Foreskin melanocyte (primary cell): ENCODE measurements at places on chromosomes 6 and 20.

GRCh38 chr6:130385064-130385695 lies 19.4 kb downstream of the TMEM200A start:
- DNase-seq: no peak

DNA sequence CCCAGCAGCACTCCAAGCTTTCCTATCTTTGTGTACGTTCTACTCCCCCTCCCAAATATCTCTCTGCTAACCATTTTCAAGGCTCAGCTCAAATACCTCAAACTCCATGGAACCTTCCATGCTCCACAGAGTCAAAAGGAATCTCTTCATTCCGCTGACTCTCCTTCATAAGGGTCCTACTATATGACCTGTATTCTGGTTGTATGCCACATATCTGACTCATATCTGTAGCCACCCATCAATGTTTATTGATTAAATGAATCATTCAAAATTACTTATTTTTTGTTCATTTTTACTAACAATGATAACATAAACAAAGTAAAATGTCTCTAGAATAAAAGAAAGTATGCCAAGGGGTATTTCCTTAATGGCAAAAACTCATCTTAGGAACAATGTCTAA lies 123.2 kb downstream of the ARHGAP18 start:
- DNase-seq: no peak

- no peak for DNase-seq
These were observed 59.3 kb downstream of the GRM4 start for GRCh38 chr6:34086558-34086957.

GRCh38 chr6:65790666-65791065 lies 83.6 kb upstream of the EYS start:
- no peak for DNase-seq

GRCh38 chr6:152004036-152004566 lies 196.6 kb downstream of the ESR1 start:
- DNase-seq: peak; percentile 86

DNA sequence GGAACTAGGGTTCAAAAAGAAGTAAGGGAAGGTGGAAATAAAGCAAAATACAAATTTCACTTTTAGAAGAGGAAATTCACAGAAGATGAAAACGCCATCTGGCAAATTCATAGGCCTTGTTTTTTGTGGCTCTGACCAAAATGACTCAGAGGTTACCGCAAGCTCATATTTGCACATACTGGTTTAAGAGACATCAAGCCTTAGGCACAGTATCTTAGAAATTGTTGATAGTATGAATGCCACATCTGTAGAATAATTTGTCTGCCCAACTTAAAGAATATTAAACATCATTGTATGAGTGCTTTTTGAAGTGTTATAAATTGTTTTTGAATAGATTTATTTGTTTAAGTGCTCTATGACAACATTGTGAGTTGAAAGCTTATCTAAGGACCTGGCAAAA lies 10.6 kb downstream of the TAAR1 start:
- DNase-seq: peak; percentile 94

DNA sequence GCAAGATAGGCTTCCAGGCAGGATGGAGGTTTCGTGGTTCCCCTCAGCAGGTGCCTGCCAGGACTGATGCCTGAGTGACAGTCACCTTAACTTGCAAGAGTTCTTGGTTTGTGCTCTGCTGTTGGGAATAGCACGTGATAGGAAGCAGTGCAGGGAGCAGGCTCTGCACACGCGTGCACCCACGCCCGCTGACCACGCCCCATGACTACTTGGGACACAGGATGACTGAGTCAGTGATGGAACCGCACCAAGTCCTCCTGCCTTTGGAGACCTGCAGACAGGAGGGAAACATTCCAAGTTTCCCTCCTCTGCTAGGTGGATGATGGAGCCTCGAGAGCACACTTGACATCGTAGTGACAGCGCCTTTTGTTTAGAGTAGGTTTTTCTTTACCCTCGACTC lies 164.2 kb downstream of the DTNBP1 start:
- no peak for DNase-seq

- DNase-seq: no peak
These were observed 53.9 kb downstream of the PREX1 start for GRCh38 chr20:48773837-48774418.

GRCh38 chr20:47887064-47887463 lies 101.8 kb upstream of the SULF2 start:
- no peak for DNase-seq

- no peak for DNase-seq
These were observed 211.2 kb downstream of the C6orf118 start for GRCh38 chr6:165098165-165098564.

GRCh38 chr20:8401556-8401955 lies 269.5 kb downstream of the PLCB1 start:
- DNase-seq: no peak

DNA sequence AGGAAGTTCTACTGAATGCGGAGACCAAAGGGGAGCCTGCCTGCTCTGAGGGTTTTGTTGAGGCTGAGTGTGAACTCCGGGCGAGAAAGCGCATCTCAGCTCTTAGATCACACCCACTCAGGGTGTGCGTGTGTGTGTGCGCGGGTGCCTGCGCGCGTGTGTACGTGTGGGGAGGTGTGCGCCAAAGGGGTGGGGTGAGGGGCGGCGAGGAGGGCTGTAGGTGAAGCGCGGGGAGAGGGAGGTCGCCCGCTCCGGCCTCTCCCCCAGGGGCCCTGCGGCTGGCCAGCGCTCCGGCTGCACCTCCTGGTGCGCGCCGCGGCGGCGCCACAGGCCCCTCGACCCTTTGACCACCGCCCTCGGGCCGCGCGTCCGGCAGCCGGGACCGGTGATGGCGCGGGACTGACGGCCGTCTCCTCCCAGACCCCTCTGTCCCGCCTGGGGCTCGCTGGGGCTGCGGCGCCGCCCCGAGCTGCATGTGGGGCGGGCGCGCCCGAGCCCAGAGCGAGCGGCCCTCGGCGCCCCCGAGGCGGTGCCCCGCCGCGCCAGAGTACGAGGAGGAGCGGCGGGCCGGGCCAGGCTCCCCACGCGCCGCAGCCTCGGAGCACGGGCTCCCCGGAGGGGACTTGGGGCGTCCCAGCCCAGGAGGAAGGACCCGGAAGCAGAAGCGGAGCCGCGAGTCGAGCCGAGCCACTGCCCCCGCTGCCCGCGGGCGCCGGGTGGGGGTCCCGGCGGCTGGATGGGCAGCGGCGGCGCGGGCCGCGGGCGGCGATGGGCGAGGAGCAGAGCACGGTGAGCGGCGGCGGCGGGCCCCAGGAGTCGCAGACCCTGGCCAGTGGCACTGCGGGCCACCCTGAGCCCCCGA lies at the start of gene RNF217:
Gene RNF217 (plus strand): TSS at position 661 of the 862 bp plus-strand sequence. CDS start 108 bp downstream, at position 769.
- DNase-seq: no peak

DNA sequence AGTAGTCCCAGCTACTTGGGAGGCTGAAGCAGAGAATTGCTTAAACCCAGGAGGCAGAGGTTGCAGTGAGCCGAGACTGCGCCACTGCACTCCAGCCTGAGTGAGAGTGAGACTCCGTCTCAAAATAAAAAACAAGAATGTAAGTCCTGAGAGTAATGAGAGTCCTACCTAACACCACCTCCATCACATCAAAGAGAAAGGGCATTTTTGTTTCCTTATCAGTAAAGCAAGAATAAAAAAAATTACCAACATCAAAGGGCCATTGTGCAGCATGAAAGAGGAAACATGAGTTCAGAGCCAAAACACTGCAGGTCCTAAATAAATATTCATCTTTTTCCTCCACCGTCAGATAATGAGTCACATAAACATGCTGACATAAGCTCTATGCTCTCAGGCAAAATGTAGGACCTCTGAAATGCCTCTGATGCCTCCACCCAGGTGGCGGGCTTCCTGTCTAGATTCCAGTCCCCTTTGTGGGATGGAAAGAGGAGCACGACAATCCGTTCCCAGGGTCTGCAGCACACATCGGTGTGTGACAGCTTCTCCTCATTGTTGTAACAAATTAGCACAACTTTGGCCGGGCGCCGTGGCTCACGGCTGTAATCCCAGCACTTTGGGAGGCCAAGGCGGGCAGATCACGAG lies 7.2 kb downstream of the ATP9A start:
- no peak for DNase-seq

DNA sequence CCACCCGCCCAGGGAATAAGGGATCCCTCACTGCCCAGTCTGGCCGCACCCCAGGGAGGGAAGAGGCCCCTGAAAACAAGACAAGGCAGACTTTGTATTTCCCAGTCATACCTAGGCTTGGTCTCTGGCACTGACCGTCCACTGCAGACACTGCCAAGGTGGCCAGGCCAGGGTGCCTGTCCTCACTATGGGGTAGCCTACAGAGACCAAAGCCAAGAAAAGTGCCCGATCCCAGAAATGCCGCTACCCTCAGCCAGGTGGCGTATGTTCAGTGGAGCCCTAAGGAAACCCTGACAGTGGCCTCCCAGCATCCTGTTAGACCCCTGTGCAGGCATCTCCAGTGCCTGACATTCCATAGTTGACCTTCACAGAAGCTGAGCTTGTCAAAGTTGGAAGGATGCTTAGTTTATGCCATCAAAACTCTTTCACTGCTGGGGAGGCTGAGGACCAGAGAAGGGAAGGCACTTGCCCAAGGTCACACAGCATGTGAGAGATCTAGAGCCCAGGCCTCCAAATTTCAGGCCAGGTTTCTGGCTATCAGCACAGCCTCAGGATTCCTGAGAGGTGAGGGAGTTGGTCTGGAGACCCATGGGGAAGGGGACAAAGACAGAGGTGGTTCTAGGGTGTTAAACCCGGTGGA lies 2.5 kb downstream of the SCRT2 start:
- DNase-seq: no peak

- DNase-seq: no peak
These were observed 591 bp upstream of the DCBLD1 start for GRCh38 chr6:117481926-117482239.

GRCh38 chr6:146183831-146184230 lies 155.0 kb downstream of the GRM1 start:
- DNase-seq: no peak

- no peak for DNase-seq
These were observed 111.3 kb upstream of the FOXQ1 start for GRCh38 chr6:1200409-1201101.

DNA sequence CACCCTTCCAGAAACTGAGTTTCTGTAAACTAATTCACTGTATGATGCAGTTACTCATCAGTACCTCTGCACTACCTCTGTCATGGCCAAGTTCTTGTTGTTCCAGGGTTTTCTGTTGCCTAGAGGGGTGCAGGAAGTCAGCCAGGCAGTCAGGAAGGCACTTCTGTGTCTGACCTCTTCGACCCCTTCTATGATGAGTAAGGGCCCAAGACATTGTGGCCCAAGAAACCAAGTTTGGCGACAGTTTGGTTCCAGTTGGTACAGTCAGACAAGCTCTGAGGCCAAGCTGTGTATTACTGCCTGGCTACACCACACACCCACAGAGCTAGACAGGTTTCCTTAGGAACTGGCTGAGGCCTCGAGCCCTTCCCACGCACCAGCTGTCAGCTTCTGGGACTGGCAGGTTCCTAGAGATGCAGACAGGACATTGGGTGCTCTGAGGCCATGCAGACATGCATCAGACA lies 41.2 kb downstream of the TRAF3IP2 start:
- no peak for DNase-seq

DNA sequence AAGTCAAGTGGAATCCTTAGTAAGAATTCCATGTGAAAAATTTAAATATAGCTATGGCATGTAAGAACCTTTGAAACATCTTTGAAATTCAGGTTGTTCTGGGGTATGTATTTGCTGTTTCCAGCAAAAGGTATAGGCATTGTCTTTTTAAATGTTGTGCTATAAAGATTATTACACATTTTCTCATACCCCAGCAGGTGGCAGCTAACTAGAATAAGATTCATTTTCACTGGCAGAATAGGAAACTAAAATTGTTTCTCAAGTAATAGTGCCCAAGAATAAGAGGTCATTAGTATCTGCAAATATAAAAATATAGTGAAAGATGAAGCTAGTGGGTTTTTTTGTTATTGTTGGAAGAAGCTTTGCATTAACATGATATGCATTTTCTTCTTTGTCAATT lies 1.8 kb downstream of the GRIK2 start:
- DNase-seq: no peak

- DNase-seq: no peak
These were observed 27.8 kb upstream of the CENPW start for GRCh38 chr6:126312013-126312665.

- no peak for DNase-seq
These were observed 92.2 kb downstream of the CEP57L1 start for GRCh38 chr6:109187399-109188114.

- DNase-seq: no peak
These were observed 606.5 kb downstream of the HACE1 start for GRCh38 chr6:104253236-104253635.

DNA sequence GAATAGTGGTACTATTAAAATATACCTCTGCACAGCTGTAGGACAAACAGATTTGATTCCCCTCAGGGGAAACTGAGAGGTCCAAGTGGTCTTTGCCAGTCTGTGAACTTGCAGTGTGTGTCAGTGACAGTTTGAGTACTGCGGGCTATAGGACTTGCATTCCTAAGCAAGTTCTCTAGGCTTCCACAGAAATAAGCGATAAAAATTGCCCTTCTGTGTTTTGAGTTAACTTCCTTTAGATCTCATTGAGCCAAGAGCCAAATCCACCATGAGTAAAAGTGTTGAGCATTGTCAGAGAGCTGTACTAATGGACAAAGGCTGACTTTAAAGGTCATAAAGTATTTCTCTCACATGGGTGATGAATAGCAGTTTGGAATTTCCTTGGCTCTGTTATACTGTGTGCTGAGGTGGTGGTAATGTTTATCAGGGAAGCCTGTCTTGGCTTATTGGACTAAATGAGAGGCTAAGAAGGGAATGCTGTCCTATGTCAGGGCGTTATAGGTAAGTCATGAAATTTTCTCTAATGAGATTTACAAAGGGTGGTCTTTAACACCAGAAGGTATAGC lies 122.6 kb upstream of the MAP3K7 start:
- peak; percentile 4 for DNase-seq

GRCh38 chr20:58267389-58268215 lies 39.1 kb upstream of the ANKRD60 start:
- DNase-seq: no peak

- no peak for DNase-seq
These were observed 129.7 kb downstream of the FAXC start for GRCh38 chr6:99219788-99220187.

DNA sequence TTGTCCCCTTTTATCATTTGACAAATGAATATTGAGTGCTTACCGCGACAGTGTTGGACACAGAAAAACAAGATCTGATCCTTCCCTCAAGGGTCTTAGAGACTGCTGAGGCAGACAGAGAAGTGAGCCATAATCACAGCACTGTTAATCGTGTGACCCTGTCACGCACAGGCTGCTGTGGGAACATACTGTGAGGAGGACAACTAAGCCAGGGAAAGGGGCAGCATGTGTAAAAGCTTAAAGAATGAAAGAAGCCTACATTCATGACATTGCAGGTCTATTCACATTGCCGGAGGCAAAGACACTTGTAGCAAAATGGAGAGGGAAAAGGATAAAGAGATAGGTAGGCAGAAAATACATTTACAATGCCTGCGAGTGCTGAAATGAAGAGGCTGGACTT lies 32.7 kb downstream of the TRDN start:
- peak; percentile 14 for DNase-seq

GRCh38 chr6:170205534-170206316 lies 85.2 kb downstream of the DLL1 start:
- DNase-seq: no peak
